ENCODE measurements at places on chromosomes 6 and 20.

GRCh38 chr6:111689946-111690345 lies 84.3 kb upstream of the TRAF3IP2 start:
- DNase-seq = no peak

DNA sequence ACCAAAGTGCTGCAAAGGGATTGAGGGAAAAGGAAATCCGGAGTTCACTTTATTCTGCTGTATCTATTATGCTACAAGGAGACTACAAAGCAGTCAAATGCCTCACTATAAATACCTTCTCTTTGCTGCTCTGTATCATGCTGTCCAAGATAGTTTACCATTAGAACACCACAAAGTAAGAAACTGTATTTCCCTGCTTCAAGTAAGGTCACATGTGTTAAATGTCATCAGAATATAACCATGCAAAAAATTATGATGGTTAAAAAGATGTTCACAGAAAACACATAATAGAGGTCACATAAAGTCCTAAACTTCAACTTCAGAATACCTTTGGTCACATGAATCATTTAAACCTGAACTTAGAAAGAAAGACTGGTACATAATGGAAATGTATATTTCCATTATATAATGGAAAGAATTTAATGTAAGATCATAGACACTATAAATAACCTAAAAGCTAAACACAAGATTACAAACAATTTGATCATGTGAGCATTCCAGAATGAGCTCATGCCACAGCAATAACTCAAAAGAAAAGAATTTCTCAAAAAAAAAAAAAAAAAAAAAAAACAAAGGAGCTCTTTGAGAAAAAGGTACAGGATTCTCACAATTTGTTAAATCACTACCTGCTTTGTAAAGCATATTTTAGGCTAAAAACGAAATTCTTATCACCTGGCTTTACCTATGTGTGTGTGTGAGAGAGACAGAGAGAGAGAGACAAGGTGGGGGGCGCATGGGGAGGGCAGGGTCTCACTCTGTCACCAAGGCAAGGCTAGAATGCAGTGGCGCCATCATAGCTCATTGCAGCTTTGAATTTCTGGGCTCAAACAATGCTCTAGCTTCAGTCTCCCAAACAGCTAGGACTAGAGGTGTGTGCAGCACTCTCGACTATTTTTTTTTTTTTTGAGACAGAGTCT lies 58.7 kb downstream of the KIF13A start:
- no peak for DNase-seq

GRCh38 chr20:8721098-8721497 lies 347.8 kb upstream of the PLCB4 start:
- peak; percentile 68 for DNase-seq

GRCh38 chr6:67358241-67358640 lies 1276.8 kb upstream of the ADGRB3 start:
- no peak for DNase-seq

- DNase-seq = no peak
These were observed 24.6 kb downstream of the GMEB2 start for GRCh38 chr20:63602321-63602720.

DNA sequence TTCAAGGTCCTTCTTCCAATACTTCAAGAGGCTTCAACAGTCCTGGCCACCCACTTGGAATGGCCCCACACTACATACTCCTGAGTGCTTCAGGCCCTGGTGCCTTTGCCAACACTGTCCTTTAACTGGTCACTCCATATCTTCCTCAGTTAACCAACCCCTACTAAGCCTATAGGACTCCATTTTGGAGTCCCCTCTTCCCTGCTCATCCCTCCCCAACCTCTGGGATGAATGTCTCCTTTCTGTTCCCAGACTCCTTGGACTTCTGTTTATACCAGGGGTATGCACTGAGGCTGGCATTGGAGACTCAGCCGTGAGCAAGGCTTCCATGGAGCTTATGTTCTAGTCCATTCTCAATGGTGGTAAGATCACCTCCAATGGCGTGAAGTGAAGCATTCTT lies 33.6 kb downstream of the COX4I2 start:
- DNase-seq = no peak

DNA sequence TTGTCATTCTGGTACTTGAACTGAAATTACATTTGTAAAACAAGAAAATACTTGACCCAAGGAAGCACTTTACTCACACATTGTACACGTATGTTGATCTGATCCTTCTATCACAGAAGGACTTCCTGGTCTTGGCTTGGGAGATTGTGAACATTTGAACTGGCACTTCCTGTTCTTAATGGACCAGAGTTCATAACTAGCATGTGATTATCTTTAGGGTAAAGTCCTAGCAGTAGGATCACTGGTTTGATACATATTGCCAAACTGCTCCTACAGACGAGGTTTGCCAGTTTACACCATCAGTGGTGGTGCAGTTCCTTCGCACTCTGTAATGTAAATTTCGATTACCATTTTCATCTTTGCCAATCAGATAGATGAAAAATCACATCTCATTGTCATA lies 12.7 kb downstream of the HECA start:
- no peak for DNase-seq

DNA sequence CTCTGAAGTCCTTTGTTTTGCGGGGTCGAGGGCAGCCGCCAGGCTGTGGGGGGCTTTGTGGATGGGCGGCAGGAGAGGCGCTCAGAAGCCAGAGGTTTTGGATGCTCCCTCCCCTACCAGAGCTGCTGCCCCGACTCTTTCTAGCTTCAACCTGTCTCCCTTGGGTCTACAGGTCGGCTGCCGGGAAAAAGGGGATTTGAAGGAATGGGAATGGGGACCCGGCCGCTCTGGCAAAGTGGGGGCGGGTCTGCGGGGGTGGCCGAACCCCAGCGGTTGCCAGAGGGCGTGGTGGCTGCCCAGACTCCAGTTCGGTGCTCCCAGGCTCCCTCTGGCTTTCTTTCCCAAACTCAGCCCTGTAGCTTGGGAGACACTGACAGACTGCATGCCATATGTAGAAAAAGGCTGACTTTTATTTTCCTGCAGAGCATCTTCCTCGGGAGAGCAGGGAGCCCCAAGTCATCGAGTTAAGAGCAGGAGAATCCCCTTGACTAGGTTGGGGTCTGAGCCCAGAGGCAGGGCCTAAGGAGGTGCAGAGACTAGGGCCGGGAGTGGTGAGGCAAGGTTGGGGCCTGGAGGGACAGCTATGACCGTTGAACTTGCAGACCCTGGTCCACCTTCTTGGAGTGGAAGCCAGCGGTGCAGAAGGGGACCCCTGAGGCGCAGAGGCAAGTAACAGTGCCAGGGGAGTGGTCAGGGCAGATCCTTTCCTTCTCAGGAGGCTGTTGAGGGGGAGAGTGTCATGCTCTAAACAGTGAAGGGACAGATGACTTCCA lies 1.4 kb upstream of the PPP1R18 start:
- DNase-seq = no peak

GRCh38 chr6:34834789-34835518 lies 43.1 kb downstream of the BLTP3A start:
- no peak for DNase-seq

DNA sequence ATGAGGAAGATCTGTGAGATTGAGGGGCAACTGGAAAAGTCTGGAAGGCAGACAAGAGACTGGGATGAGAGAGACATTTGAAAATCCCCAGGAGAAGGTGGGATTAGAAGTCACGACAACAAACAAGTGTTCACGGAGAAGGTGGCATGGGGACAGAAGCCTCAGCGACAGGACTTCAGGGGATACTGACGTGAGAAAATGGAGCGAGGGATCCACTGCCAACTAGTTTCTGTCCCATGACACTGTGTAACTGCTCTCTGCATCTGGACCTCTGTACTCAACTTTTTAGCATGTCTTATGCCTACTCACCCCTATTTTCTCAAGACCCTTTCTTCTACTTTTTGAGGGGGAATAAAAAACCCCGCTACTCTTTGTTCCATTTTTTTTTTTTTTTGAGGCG lies 18.3 kb upstream of the ZBTB2 start:
- DNase-seq = no peak
